ENCODE measurements at places on chromosomes 16 and 17.

- DNase-seq: no peak
Measured at GRCh38 chr17:72702136-72702735, 390.3 kb downstream of the SLC39A11 start.

DNA sequence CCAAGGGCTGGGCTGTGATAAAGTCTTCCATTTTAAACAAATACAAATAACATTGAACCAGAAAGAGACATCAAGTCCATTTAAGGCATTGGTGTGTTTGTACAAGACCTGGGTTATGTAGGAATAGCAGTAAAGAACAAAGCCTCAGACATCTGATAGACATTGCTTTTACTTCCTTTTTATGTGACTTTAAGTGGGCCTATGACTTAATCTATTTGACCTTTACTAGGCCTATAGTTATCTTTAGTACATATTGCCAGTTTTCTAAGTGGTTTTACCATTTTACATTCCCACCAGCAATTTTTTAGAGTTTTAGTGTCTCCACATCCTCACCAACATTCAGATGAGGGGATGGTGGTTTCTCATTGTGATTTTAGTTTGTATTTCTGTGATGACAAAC, 298.8 kb downstream of the ZFHX3 start:
- DNase-seq: no peak

DNA sequence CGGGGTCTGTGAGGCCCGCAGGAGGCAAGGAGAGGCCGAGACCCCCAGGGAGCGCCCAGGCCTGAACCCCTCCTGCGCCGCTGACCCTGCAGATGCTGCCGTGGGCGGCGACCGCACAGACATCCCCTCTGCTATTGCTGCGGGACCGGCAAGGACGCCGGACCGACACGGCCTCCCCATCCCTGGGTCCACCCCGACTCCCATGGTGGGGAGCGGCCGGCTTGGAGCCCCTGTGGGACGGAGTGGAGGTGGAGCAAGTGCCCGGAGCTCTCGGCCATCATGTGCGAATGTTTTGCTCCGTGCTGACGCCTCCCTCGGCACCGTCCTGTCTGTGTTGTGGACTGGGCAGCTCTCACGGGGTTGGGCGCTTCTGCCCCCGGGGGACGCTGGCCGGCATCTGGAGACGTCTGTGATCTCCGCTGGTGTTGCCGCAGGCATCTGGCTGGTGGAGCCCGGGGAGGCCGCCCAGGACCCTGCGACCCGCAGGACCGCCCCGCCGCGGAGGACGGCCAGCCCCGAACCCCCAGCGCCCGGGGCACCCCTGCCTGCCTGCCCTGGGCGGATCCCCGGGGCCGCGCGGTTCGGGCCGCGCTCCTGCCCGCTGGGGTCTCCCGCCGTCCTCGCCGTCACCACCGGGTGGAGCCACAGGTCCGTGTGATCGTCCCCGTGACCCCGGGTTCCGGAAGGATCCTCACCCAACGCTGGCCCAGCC, 12.8 kb upstream of the GNG13 start:
- DNase-seq: peak; percentile 34

DNA sequence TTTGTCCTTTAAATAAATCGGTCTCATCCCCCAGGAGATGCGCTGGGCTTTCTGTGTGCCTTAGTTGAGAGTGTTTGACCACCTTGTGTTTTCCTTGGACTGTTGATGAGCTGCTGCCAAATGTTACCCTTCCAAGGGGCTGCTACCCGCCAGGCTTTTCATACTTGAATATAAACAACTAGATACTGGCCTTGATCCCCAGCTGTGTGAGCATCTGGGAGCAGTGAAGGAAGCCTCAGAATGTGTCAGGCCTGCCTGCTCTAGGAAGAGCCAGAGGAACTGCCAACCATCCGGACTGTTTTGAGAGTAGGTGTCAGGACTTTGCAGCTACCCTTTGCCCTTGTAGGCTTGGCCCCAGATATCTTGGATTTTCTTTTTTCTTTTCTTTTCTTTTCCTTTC, 57.8 kb downstream of the LDHD start:
- DNase-seq: no peak

- no peak for DNase-seq
Measured at GRCh38 chr17:34578656-34579016, 746 bp upstream of the TMEM132E start.

DNA sequence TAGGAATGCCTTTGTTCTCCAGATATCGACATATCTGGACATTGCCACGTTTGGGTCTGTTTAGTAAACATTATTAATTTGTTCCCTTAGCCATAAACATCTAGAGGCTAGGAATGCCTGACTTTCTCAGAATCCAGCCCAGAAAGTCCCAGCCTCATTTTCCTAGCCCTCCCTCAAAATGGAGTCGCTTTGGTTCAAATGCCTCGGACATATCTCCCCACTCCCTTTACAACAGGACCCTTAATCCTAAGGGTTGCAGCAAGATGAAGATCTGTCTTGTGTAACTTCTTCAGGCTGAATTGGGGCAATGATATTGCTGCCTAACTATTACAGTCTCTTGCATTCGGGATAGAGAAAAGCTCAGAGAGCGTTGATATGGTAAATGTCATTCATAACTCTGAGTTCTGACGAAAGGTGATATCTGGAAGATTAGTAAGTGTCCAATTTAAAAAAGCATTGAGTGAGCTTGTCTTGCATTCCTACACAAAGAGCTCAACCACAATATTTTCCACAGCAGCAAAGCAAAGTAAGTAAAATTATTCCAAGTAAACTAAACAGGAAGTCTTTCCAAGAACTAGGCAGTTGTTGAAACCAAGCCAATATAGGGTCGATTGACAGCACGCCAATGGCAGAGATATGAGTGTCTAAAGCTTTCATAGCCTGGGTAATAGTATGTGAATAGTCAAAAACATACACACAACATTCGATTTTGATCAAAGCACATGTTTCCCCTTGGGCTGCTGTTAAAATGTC, 46.0 kb upstream of the ARL4D start:
- DNase-seq: no peak

DNA sequence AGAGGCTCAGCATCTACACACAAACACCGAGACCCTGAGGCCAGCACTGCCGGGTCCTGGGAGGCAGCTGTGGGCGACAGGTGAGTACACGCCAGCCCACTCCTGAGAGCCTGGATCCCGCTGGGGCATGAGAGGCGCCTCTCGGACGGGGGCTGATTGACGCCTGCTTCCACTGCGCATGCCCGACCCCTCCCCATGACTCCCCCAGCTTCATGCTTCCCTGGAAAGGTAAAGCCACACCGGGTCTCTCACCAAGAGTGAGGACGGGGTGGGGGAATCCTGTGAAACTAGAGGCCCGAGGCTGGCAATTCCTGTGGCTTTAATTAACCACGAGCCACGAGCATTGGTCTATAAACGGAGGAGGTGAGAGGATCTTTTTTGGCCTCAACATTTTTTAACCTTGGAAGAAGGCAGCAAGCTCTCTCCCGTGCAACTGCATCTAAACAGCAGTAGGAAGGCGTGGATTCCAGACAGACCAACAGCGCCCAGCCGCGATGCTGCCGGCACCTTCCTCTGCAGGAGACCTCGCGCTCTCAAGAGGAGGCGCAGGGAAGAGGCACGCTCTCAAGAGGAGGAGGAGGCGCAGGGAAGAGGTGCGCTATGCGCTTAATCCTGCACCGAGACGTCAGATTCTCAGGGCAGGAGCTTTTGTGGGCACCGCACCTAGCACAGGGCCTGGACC, 71.8 kb upstream of the METRNL start:
- DNase-seq: no peak

- DNase-seq: no peak
Measured at GRCh38 chr17:35390156-35390555, 16.7 kb upstream of the SLFN11 start.

DNA sequence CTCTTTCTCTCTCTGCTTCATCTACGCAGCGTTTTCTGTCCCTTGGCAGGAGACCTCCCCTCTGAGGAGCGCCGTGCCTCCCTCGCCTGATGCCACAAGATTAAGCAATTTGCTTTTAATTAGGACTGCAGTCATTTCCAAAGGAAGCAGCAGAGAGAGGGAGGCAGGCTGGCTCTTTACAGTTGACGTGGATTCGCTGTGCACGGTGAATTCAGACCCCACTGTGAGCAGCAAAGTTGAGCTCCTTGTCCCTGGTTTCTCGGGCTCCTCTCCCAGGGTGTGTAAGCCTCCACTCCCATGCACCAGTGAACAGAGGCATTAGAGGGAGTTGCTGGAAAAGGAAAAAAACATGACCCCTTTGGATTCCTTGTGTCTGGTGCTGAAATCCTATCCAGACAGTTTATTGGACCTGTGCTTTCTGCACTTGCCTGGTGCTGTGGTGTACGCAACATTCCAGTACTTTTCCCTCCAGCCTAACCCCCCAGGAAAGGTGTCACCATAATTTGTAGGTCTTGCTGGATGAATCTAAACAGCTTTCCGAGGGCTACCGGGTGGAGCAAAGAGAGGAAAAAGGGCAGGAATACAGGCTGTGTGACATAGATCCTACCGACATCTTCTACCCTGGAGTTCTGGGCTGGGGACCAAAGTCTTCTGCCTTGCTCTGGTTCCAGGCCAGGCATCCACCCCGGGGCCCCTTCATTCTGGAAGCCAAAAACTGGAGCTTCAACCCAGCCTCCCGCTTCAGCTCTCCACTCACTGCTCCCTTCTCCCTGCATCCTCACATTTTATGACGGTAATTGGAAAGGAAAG, 171.0 kb downstream of the MAF start:
- DNase-seq: no peak

DNA sequence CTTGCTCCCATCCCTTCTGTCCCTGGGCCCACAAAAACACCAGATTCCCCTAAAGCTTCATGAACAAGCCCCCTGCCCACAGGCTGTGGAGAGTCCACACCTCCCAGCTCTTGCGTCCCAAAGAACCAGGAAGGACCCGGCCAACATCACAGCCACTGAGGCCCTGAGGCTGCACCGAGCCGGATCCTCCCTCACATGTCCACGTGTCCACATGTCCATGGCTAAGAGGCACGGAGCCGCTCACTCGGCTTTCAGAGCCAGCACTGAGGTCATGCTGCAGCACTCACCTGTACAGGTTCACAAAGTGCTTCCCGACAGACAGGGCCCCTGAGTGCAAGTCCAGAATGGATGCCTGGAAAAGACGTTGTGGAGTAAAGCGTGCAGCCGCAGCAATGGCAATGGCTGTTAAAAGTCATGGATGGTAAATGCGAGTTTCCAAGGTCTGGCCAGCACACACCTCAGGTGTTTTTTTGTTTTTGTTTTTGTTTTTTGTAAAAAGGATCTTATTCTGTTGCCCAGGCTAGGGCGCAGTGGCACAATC, 11.9 kb upstream of the HEXD start:
- no peak for DNase-seq

- no peak for DNase-seq
Measured at GRCh38 chr16:30535106-30535776, 583 bp upstream of the ZNF747 start.

GRCh38 chr17:841313-841712, 59.2 kb downstream of the MRM3 start:
- DNase-seq: peak; percentile 12

GRCh38 chr17:10109146-10109545, 89.3 kb downstream of the GAS7 start:
- no peak for DNase-seq

DNA sequence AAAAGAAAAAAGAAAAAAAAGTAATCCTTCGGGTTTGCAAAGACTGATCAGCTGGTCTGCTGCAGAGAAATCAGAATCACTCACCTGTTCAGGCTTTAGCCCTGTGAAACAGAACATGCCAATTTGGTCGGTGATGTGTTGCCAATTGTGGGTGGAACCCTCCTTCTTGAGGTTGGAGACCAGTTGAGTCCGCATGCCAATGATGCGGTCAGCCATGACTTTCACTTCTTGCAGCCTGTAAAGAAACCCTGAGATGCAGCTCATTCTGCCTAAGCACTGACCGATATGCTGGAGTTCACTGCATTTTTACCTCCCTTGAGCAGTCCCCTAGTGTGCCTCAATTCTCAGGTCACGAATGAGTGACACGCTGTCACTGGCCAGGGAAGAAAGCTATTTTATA, 24.8 kb upstream of the SLC38A7 start:
- DNase-seq: no peak

DNA sequence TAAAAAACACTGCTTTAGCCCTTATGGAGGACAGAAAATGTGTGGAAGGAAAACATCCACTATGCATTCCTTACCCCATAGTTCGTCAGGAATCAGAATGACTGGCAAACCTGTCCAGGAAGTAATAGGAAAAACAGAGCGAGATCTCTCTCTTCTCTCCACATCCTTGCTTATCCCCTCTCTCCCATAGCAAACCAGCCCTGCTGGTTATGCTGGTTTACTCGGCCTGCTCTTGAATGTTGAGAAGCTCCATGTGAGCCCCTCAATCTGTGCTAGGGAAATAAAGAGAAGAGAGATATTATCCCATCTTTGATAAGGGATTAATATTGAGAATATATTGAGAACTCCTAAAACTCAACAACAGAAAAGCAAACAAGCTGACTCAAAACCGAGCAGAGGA, 402.8 kb upstream of the RBFOX1 start:
- no peak for DNase-seq

- DNase-seq: no peak
Measured at GRCh38 chr17:43517161-43517560, 29.0 kb downstream of the ETV4 start.

- DNase-seq: no peak
Measured at GRCh38 chr16:59892376-59892775, 1158.3 kb upstream of the GOT2 start.

DNA sequence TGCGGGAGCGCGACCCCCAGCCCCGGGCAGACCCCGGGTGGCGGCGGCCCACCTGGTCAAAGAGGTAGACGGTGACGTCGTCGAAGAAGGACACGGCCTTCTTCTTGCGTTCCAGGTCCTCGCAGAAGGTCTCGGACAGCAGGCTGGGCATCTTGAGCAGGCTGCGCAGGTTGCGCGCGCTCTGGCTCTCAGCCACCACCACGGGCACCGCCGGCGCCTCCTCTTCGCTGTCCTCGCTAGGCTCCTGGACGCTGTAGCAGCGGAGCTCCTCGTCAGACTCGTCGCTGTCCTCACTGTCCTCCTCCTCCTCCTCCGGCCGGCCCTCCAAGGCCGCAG, 45.2 kb upstream of the PVALEF start:
- no peak for DNase-seq

DNA sequence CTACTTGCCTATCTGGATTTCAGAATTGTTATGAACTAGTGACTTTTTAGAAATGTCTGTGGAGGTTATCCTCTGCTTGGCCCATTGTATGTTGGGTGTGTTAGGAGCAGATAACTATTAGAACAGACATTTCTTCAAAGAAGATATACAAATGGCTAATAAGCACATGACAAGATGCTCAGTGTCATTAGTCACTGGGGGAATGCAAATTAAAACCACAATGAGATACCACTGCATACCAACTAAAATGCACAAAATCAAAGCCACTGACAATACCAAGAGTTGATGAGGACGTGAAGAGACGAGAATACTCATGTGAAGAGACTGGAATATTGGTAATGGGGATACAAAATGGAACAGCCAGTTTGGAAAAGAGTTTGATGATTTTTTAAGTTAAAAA, 39.2 kb downstream of the CEP112 start:
- no peak for DNase-seq
